Activated CD8-positive, alpha-beta memory T cell treated with anti-CD3 and anti-CD28 coated beads for 24 hours (primary cell): ENCODE measurements at places on chromosomes 16 and 17.

DNA sequence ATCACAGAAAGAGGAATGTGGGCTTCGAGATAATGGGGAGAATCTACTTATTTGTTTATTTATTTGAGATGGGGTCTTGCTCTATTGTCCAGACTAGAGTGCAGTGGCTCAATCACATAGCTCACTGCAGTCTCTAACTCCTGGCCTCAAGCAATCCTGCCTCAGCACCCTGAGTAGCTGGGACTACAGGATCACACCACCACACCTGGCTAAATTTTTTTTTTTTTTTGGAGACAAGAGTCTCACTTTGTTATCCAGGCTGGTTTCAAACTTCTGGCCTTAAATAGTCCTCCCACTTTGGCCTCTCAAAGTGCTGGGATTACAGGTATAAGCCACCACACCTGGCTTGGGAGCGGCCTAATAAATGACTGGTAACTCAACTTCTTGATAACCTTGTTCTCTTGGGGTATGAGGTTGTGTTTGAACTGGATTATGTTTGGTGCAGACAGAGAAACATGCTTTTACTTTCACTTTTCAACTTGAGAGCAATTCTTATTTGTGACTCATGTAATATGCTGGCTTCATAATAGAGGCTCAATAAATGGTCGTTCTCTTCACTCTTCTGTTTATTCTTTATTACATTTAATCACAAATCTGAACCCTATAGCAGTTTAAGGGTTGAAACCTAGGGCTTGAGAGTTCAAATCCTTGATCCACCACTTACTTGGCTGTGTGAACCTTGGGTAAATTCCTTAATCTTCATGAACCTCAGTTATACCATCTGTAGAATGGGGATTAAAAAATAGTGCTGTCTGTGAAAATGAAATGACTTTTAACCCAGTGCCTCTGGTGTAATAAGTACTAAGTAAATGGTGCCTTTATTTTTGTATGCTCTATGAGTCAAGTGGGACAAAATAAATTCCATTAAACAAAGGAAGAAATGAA lies 129.1 kb upstream of the HS3ST2 start:
- DNase-seq, result no peak

DNA sequence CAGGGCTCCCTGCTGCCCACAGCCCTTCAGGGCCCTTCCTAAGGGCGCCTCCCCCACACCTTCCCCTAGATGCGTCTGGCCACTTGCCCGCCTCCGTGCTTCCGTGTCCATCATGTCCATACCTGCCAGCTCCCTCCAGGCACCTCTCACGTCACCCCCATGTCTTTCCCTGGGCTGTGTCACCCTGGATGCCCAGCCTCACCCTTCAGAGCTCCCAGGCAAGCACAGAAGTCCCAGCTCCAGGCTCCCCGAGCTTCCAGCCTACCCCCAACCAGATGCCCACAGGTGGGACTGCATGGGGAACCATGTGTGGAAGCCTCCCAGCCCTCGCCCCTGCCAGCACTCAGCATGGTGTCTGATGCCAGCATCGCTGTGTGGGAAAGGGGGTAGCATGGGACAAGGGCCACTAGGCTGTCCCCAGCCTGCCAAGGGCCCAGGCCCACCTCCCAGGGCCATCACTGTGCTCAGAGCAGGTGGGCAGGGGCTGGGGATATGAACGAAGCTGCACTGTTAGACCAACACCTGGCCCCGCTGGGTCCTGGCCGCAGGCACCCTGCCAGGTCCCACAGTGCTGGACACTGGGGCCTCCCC lies 1.9 kb upstream of the AXIN1 start:
- DNase-seq, result no peak

- DNase-seq, result no peak
Measured at GRCh38 chr16:83948914-83949723, 3.9 kb upstream of the OSGIN1 start.

DNA sequence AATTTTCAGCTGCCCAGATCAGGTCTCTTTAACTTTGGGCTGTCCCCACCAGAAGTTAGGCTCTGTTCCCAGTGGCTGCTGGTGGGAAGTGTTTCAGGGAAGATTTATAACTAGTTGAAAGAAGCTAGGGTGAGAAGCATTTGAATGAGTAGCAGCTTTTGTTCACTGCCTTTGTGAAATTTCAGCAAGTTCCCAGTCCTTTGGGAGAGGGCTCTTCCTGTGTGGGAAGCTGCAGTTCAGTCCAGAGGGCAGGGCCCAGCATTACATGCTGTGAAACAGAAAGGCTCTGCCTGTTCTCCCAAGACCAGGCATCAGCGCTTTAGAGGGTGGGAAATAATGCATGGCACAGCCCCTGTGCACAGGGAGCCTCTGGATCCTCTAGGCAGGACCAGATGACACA lies 17.8 kb downstream of the PROCA1 start:
- DNase-seq, result no peak

DNA sequence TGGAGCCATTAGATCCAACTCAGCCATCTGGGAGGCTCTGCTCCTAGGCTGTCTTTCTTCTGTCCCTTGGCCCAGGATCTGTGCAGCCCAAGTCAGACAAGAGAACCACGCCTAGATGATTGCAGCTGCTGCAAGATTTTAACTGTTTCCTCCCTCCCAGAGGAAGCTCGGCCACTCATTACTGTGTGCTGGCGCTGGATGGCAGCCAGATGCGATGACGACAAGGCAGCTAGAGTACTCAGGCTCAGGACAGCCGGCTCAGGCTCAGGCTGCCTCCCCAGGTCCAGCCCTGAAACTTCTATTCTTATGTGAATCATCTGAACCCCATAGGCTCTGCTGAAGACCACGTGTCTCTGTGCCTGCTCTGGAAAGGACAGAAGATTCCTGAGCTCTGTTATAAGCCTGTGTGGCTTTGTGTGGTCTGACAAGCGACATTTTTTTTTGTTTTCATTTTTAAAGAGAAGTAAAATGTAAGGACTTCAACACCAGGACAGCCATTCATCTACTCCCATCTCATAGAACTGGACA lies 32.1 kb upstream of the FBXW10B start:
- DNase-seq, result no peak

DNA sequence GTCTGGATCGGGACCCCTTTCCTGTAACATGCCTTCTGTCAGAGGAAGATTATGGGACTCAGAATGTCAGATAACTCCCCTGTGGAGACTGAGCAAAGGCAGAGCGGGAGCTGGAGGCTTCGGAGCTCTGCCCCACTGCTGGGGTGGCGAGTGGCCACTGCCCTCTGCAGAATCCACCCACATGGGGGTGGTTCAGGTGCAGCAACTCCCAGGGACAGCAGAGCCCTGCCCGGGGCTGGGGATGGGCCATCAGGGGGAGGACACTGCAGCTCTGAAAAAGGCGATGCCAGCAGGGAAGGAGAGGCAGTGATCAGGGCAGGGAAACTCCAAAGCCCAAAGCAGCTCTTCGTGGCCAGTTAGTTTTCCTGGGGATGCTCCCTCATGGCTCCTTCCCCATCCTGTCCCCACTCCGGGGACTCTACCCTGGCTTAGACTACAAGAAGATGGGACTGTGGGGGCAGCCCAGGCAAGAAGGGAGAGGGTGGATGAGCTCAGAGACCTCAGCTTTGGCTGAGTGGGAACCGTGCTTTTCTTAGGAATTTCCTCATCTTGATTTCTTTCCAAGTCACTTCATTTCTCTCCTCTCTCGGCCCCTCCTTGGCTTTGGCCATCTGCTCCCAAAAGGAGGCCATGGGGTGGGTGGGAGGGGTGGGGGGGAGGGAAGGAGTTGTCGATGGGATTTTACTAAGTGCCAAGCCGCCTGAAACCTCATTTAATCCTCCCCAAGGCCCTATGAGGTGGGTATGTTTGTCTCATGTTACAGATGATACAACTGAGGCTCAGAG lies 4.0 kb downstream of the CA4 start:
- DNase-seq, result no peak

DNA sequence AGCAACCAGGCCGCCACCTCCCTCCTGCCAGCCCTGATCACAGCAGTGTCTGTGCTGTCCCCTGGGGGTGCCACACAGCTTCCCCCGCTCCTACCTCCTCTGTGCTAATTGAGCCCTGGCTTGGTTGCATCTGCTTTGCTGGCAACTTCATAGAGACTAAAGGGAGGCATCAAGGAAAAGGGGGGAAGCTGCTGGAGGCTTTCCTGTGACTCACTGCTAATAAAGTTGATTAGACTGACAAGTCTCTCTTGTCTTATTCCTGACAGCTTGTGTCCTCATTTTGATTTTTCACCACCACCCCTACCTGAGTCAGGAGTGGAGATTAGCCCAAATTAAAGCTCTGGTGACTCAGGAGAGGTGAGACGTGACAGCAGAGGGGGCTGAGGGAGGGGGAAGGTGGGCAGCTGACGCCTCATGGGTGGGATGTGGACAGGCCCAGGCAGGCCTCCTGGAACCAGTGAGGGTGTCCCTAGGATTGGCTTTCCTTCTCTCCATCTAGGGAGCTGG lies 310.0 kb downstream of the CBLN1 start:
- no peak for DNase-seq

DNA sequence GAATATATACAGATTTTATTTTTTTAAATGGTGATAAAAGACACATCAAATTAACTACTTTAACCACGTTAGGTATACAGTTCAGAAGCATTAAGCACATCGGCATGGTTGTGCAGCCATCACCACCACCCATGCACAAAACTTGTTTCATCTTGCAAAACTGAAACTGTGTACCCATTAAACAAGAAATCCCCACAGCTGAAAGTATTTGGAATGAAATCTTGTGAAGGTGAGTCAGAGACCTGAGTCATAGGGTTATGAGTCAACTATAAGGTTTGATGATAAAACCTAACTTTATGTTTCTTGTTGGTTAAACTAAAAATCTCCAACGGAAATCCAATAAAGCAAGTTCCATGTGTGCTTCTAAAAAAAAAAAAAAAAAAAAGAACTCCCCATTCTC lies 561.6 kb upstream of the PSMD7 start:
- DNase-seq, result no peak

GRCh38 chr17:54666559-54666958 lies 234.1 kb upstream of the TOM1L1 start:
- DNase-seq, result no peak

DNA sequence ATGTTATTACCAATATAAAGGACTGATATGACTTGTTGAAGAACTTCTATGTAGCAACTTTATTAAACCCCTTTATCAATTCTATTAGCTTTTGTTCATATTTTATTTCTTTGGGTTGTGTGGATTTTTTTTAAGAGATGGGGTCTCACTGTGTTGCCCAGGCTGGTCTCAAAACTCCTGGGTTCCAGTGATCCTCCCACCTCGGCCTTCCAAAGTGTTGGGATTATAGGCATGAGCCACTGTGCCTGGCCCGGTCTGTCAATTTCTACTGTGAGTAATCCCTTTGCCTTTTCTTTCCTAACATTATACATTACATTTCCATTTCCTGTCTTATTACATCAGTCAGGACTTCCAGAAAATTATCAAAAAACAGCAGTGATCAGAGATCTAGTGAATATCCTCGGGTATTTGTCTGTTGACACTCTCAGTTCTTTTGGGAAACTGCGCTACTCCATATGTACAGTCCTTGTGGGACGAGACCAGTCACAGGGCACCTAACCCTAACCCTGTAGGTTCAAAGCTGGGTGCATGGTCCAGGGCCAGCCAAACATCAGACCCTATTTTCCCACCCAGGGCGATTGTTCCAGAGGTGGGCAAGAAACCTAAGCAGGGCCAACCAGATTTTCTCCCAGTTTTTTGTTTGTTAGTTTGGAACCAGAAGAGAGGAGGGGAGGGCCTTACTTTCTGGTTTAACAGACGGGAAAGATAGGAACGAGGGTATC lies 1.7 kb upstream of the SLC47A1 start:
- no peak for DNase-seq

DNA sequence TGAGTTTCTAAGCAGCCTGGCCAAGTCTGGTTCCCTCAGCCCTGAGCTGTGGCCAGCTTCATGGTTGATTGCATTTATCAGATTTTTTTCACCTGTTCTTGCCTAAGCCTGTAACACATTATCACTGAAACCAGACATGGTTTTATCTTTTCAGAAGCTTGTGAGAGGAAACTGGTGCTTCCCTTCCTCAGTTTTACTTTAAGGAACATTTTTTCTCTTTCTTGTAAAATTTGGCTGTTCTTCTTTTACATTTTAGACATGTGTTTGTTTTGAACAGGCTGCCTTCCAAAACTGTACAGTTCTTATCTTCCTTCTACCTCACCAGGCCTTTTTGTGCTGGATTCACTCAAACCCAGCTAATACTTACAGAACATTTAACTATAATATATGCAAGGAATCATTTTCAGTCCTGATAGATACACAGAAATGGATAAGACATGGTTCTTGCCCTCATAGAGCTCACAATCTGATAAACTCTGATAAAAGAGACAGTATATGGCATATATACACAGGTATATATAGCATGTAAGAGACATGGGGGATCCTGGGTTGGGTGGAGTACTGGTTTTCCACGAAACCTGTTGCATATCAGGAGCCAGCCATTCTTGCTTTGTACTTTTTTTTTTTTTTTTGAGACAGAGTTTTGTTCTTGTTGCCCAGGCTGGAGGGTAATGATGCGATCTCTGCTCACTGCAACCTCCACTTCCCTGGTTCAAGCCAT lies 44.5 kb downstream of the ZNRF1 start:
- no peak for DNase-seq

DNA sequence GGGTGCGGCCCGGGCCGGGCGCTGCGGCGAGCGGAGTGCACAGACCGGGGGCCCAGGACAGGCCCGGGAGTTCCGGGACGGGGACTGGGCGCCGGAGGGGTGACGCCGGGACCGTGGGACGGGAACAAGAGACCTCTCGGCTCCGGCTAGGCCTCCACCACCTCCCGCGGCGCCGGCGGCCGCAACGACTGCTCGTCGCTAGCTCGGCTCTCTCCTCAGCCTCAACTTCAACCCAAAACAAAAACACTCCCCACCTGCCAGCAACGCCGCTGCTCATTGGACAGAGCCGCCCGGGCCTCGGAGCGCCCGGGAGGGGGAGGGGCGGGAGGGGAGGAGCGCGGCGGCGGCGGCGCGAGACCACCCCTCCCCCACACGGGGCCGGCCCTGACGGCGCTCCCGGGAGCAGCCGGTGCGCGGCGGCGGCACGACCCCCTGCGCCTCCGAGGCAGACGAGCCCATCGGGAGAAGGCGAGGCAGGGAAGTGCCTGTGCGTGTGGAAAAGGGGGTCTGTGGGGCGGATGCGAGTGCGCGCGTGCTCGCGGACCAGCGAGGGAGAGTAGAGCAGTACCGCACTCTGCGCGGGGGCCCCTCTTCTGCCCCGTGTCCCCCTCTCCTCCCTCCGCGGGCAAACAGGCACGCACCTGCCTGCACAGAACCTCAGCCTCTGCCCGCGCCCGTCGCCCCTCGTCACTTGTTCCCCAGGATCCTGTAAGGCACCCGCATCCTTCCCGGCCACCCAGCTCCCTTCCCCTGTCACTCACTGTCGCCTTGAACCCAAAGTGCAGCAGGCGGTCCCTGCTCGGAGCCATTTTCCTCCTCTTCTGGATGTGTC lies at the start of gene FBXL20:
Gene FBXL20, minus strand, starts transcription at position 215 of the 832 bp plus-strand sequence. CDS start 224 bp downstream, outside the sequence.
- peak; percentile 97 for DNase-seq

DNA sequence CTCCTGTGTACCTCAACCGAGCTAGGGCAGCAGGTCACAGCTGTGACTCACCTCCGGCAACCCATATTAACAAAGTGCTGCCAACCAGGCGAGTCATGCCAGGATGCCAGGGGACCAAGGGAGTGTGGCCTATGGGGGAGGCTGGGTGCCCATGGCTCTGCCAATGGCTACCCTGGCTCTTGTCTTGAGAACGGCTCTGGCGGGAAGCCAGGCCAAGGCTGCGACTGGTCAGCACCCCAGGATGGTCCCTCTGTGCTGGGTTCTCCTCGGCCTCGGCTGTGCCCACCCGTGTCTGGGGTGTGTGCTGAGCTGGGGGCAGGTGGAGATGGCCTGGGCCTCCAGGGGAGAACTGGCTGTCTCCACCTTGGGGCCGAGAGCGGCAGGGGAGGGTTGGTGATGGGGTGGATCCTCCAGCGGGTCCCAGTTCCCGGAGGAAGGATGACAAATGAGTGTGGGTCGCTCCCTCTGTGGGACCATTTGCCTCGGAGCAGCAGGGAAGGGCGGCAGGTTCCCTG lies 75.8 kb downstream of the MRC2 start:
- no peak for DNase-seq

- DNase-seq, result no peak
Measured at GRCh38 chr16:85166281-85166680, 54.0 kb upstream of the CIBAR2 start.
